ENCODE measurements at places on chromosomes 6 and 20.

DNA sequence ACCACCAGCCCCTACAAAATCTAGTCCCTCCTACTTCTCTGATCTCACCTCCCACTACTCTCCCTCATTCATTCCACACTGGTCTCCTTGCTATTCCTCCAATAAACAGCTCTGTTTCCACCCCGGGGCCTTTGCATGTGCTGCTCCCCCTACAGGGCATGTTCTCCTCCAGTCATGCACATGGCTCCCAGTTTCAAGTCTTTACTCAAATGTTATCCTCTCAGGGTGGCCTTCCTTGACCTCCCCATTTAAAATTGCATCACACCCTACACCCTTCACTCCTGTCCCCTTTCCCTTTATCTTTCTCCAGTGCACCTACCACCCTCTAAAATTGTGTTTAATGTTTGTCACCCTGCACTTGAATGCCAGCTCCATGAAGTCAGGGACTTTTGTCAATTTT, 174.5 kb downstream of the MRPL14 start:
- no peak for DNase-seq

DNA sequence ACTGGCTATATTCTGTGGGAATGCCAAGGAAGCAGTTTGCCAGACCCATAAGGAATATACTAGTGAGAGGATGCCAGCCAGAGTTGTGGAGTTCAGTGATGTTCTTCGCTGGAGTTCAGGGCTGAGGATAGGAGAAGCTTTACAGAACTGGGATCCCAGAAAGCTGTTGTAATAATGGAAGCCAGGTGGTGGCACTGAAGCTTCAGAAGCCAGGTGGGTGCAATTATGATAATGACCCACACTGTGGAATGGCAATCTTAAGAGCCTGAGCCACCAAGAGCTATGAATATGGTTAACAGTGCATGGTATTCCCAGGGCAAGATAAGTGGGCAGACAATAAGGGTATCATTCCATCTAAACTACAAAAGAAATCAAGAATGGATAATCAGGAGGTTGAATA, 25.1 kb upstream of the ENPP1 start:
- no peak for DNase-seq

DNA sequence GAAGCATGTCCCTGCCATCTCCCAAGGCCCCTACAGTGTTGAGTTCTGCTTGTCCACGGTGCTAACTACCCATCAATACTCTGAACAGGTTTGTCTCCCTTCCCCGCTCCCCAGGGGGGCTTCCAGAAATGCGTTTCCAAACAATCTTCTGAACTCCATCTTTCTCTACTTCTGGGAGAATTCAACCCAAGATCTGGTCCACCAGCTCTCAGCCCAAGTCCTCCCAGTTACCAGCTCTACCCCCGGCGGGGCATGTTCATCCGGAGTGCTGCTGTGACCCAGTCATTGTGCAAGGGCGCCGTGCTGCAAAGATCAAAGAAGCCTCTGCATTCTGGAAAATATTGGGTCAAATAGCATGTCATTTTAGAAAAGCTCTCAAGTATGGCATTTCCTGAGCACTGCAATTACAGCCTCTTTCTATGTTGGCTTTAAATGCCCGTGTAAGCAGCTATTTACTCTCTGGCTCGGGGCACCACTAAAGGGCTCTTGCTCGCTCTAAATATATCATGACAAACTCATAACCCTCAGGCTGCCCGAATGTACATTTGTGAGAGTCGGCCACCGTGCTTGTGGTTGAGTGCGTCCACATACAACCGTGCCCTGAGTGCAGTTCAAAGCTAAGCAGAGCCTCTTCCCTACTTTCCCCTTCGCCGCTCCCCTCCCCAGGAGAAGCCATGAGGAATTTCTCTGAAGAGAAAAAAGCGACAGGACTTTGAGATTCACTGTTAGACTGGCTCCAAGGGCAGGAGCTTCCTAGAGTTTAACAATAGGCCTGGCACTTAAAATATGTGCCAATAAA, 71.6 kb downstream of the BANF2 start:
- no peak for DNase-seq

GRCh38 chr6:150606647-150607328, 7.1 kb downstream of the PLEKHG1 start:
- DNase-seq, result no peak

GRCh38 chr6:89992818-89993217, 98.5 kb downstream of the GJA10 start:
- DNase-seq, result no peak

DNA sequence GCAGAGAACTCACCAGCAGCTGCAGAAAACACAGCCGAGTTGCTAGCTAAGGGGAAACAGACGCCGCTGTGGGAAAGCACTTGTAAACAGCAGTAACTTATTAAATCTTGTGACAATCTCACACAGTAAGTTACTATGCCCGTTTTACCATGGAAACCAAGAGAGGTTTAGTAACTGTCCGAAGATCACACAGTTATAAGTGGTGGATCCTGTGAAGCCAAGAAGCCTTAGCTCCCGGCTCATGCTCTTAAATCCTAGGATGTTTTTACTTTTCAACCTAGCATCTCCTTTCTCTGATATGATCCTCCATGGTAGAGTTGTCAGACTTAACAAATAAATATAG, 1.5 kb upstream of the SULF2 start:
- DNase-seq, result no peak

- DNase-seq, result no peak
Measured at GRCh38 chr6:104413767-104414166, 446.0 kb downstream of the HACE1 start.

DNA sequence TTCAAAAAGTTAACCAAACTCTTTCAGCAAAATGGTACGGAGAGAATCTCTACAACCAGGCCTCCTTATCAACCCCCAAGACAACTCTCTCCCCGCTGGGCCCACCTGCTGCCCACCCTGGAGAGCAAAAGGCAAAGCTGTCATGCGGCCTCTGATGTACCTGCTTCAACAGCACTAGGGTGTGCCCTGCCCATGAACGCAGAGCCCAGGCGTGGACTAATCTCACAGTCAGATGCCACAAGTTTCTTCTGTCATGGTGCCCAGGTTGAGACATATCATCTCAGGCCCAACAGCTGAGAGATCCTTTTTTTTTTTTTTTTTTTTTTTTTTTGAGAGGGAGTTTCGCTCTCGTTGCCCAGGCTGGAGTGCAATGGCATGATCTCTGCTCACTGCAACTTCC, 26.3 kb downstream of the SLC2A4RG start:
- no peak for DNase-seq

- DNase-seq, result no peak
Measured at GRCh38 chr20:48530957-48531356, 296.8 kb downstream of the PREX1 start.

GRCh38 chr6:99613409-99613704, 6.7 kb downstream of the PRDM13 start:
- DNase-seq, result no peak

DNA sequence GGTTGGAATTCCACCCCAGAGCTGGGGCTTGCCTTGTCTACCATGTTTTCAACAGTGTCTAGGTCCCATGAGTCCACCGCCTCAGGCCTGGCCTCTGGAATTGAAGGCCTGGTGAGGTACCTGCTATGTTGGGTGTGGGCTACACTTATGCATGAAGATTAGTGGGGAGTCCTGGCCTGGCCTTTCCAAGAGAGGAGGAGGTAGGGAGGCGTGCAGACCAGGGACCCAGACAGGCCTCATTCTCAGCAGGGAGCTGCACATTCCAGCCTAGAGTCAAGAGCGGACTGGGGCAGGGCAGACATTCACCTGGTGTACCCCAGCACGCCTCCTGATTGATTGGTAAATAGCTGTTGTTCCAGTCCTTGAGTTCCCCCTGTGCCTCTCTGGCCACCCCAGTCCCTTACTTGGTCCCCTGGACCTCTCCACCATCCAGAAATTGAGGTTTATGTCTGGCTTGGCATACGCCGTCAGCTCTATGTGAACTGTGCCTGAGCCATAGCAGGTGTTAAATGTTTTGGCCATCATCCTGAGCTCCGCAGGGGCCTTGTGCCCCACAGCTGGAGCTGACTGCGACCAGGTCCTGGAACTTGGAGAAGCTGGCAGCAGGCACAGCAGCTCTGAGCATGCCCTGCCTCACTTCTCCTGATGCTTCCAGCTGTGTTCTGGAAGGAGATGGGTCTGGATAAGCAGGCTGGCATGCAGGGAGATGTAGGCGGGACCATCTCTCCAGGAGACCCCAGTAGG, 8.2 kb upstream of the VEGFA start:
- DNase-seq, result no peak
